SK-MEL-5 (cell line): ENCODE measurements at places on chromosomes 3 and 15.

DNA sequence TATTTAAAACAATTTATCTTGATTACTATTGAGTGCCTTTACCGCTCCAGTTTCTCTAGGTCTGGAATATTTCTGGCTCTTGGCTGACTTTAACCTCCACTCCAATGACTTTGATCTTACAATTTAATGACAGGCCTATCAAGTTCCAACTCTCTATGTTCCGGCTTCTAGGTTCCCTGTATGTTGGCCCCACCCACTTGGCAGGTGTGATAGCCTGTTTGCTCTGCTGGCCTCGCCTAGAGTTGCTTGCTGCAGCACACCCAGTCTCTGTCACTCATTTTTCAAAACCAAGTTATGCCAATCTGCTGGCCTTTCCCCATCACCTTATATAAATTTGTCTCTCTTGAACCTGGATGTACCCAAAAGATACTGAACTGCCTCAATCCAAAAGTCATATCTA, 428.0 kb downstream of the ROBO1 start:
- no peak for DNase-seq

DNA sequence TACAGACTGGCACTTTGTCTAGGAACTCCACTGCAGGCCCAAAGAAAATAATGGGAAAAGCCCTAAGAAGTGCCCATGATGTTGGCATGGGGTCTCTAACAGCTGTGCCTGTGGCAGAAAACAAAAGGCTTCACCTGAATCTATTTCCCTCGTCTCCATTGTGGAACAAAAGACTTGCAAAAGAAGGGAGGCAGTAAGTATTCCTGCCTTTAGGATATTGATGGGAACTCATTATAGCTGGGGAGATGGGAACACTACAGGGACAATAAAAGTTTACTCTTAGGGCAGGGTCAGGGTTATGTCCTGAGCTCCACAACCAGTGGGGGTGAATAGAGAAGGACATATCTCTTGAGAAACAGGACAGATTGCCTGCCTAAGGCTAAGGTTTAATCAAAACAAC, 930.6 kb upstream of the EPHA6 start:
- DNase-seq = no peak

DNA sequence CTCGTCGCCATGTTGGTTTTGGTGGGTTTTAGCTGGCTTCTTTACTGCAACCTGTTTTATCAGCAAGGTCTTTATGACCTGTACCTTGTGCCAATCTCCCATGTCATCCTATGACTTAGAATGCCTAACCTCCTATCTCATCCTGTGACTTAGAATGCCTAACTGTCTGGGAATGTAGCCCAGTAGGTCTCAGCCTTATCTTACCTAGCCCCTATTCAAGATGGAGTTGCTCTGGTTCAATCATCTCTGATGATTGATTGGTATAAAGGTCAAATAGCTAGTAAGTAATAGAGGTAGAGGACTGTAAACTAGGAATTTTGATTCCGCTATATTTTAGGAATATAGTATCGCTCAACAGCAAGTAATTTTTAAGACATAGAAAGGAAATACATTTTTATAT, 1.3 kb upstream of the ACKR2 start:
- no peak for DNase-seq

- no peak for DNase-seq
Measured at GRCh38 chr15:65630760-65631159, 9.0 kb downstream of the SLC24A1 start.

DNA sequence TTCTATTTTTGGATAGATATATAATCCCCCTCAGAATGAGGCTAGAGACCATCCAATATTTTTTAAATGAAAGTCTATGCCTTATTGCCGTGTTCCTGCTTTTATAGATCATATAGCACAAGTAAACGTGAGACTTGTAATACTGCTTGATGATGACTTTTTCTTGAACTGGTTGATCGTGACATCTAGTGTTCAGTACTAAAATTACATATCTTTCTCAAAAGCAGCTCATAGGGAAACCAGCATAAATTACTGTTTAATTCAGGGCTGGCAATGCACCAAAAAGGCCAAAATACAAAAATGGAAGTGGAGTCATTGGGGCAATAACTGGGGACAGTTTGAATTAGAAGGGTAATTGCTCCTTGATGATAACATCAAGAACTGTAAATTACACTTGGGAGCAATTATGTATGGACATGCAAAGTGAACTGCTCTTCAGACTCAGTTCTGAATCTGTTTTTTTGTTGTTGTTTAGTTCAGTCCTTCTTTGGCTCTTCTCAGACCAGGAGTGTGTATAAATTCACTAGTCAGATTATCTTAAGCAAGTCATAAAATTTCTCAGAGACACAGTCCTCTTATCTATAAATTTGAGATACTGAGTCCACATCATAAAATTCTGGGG, 325.3 kb downstream of the THSD4 start:
- DNase-seq = peak; percentile 69

- no peak for DNase-seq
Measured at GRCh38 chr3:79477242-79477641, 290.6 kb downstream of the ROBO1 start.

- no peak for DNase-seq
Measured at GRCh38 chr3:45647148-45647619, 42.0 kb upstream of the SACM1L start.

- peak; percentile 90 for DNase-seq
Measured at GRCh38 chr15:55630858-55631257, 42.7 kb upstream of the PYGO1 start.

DNA sequence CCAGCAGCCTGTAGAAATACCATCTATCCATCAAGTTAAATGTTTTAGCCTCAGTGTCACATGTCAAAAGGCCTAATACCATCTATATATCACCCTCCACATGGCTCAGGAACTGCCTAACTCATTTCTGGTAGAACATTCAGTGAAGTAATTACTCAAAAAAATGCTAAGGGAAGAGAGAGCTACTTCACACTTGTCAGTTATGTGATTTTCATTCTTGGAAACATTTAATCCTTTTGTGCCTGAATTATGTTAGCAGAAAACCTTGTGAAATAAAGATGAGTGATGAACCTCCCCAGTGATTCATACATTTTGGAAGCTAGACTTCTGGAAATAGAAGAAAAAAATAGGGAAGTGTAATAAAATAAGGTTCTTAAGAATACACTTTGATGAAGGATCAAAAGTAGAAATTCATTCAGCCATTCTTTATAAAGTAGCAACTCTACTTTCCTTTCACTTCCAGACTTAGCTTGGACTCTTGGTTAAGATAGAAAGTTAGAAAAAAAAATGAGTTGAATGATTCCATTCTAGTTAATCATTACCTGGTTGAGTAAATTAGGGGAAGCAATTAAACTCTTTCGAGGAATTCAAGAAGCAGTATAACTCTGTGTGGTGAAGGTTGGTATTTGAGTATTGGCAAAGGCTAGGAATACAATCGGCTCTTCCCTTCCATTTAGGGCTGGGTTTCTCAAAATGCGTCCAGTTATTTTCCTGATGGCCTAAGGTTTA, 3.6 kb downstream of the OTOL1 start:
- no peak for DNase-seq

- DNase-seq = no peak
Measured at GRCh38 chr15:98728082-98728810, 79.9 kb downstream of the IGF1R start.

DNA sequence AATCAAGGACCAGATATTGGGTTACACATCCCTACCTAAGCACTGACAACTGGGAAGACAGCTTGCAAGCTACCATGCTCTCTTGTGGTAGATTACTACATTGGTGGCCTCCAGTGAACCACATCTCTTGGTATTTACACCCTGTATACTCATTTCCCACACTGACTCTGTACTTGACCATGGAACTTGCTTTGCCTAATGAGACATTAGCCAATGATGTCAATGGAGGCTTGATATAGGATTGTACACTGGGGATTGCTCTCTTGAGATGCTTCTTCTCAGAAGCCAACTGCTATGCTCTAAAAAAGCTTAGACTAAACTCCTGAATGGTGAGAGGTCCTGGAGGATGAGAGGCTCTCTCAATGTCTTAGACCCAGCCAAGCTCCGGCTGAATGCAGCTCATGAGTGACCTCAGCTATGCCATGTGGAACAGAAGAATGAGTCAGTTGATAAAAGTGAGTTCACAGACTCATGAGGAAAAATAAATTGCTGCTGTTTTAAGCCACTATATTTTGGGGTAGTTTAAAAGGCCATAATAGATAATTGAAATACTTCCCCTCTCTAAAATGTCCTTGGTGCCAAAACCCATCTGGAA, 61.5 kb upstream of the GALNT15 start:
- DNase-seq = no peak

- DNase-seq = no peak
Measured at GRCh38 chr3:190338717-190339116, 16.5 kb upstream of the CLDN1 start.

DNA sequence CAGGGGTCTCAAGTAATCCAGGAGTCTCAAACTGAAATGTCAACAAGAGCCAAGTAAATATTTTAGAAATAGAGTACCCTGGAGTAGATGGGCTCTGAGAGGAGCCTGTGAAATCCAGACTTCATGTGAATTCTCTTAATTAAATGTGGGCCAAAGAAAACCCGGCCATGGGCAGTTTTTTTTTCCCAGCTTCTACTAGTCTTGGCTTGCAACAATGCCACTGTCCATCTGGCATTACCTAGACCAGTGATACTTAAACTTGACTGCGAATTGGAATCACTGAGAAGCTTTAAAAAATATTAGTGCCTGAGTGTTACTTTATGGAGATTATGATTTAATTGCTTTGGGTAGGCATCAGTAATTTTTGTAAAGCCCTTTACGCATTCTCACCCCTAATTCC, 66.4 kb upstream of the GOLGA6B start:
- no peak for DNase-seq

GRCh38 chr15:94587113-94587512, 355.8 kb downstream of the MCTP2 start:
- no peak for DNase-seq

DNA sequence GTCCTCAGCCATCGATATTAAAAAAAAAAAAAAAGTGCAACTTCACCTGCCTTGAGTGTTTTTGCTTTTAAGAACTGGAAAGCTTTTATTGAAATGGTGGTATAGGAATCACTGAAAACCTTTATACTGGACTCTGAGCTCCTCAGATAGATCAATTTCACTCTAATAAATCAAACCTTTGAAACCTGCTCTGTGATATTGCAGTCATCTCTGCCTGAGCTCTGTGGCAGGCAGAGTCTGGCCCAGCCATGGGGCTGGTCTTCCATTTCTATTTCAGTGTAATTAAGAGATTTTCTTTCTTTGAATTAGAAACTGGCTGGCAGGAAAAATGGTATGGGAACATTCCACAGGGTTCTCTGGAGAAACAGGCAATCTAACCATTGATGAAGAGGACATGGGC, 762.5 kb downstream of the AGBL1 start:
- DNase-seq = no peak

DNA sequence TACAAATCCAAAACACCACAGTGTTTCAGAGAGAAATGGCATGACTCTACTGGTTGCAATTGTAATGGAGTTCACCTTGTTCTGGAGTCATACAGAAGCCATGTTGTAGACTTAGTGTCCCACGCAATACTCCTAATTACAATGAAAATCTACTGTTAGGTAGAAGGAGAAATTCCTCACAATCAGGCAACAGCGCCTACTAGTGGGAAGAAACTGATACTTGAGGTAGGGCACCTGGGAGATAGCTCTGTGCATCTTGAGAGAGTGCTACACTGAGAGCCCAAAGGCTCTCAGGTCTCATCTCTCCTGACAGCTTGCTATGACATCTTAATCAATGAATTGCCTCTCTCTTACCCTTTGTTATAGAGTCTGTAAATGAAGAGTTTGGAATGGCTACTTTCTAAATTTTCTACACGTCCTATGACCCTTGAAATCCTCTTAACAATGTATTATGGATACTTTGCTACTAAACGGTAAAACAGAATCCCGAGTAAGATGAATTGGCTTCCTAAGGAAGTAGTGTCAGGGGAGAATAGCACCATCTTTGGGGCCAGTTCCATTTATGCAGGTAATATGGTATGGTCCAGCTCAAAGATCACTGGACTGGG, 422.7 kb upstream of the TPRG1 start:
- peak; percentile 78 for DNase-seq

GRCh38 chr3:64341296-64341695, 116.0 kb upstream of the PRICKLE2 start:
- DNase-seq = no peak

GRCh38 chr3:60841355-60841754, 409.9 kb downstream of the FHIT start:
- DNase-seq = no peak

- DNase-seq = no peak
Measured at GRCh38 chr3:11482021-11482420, 161.7 kb downstream of the VGLL4 start.
